ENCODE measurements at places on chromosomes 7 and 10. TPM values are rescaled to one million over a fixed set of nuclear protein-coding genes. Genes with fewer than 3 reads are reported as not detected.

The TFR2 gene
- 5.3 TPM for total RNA-seq

DNA sequence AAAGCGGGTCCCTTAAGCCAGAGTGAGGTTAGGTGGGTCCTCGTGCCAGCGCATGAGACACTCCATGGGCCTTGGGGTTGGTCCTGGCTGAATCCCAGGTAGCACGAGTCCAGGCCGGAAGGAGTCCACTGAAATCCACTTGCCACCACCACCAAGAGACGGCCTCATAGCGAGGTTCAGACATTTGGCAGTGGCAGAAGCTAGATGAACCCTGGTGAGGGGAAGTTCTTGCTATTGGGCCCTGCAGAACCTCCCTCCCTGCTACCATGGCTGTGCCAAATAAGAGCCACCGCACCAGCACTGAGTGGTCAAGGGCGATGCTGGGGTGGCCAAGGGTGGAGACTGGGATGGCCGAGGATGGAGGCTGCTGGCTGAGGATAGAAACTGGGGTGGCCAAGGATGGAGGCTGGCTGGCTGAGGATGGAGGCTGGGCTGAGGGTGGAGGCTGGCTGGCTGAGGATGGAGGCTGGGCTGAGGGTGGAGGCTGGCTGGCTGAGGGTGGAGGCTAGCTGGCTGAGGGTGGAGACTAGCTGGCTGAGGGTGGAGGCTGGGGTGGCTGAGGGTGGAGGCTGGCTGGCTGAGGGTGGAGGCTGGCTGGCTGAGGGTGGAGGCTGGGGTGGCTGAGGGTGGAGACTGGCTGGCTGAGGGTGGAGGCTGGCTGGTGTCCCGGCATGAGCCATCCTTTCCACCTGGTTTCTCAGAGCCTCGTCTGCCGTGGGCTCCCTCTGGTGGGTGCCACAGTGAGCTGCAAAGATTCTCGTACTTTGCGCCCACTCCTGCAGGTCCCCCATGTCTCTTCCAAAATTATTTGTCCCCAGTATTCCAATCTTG lies 88.2 kb downstream of the ELFN1 start:
- no peak for DNase-seq

The LIPK gene
- not detected for total RNA-seq

- peak; percentile 82 for DNase-seq
Measured at GRCh38 chr10:97584060-97584797, at the start of gene HOGA1. HOGA1 (plus strand) TSS chr10:97584389; CDS start chr10:97584704, 315 bp downstream.
